SW480 (cell line): ENCODE measurements at places on chromosomes 3 and 15.
A peak's percentile ranks its signal among the peaks of the same experiment; 100 is the strongest.

DNA sequence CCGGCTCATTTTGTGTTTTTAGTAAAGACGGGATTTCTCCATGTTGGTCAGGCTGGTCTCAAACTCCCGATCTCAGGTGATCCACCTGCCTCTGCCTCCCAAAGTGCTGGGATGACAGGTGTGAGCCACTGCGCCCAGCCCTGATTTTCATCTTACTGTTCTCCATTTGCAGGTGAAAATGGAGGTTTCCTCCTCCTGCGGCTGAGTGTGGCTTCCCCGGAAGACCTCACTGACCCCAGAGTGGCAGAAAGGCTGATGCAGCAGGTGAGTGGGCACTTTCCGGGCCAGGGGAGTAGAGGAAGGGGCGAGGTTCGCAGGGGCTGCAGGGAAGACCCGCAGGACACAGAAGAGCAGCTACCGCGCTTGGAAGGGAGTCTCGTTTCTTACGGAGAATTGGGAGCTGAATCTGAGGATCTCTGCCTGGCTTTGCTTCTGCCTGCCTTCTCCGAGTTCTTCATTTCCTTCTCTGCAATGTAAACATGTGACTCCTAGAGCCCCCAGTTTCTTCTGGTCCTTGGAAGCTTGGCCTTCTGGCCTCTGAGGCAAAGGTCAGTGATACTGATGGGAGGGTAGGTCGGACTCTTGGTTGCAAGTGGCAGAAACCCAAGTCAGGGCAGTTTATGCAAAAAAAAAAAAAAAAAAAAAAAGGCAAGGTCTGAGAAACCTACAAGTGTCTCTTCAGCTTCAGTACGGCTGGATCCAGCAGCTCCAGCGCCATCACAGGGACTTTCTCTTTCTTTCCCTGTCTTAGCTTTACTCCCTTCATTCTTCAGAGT, 8.9 kb downstream of the MUC20 start:
- DNase-seq: no peak

DNA sequence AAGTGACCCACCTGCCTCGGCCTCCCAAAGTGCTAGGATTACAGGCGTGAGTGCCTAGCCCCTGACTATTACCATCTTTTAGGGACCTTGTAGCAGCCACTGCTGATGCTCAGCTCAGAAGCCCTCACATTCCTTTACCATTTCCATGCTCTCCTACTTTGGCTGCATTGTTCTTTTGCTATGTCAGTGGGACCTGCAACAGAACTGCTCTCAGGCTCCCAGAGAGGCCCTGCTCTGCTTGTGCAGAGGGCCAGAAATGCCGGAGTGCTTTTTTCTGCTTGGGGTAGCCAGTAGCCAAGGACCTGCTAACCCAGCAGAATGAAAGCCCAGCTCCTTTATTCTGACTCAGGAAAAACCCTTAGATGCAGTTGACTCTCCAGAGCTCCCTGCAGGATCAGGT, 18.3 kb upstream of the PROK2 start:
- DNase-seq: no peak

- DNase-seq: no peak
These were observed 123.0 kb upstream of the SPRED1 start for GRCh38 chr15:38129531-38130204.

- DNase-seq: no peak
These were observed 177.2 kb downstream of the LRRC3B start for GRCh38 chr3:26799679-26800317.

DNA sequence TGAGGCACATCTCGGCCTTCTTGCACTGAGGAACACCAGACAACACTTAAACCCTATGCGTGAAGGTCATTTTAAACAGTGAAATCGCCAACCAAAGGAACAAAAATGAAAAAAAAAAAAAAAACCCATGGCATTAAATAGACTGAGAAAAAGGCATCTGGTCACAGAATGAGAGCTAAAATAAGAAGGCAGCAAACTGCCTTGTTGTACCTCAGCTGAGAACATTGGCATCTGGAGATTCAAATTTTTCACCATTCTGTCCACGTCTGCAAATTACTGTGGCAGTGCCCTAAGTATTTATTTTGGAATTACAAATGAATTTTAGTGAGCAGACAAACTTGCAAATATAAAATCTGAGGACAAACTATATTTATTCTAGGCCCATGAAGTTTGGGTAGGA, 82.6 kb upstream of the POU1F1 start:
- DNase-seq: no peak

DNA sequence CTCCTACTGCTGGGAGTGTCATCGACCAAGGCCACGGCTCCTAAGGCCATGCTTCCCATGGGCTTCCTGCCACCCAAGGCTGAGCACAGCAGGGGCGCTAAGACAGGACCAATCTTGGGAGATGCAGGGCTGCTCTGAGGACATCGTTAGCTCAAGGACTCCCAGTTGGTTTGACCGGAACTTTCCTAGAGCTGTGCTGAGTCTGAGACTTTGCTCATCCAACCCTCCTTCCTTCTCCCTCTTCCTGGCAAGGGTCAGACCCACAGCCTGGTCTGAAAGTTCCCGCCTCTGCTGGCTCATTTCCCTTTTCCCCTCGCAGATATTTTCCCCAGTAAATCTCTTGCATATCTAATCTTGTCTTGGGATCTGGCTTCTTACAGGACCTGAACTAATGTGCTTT, 57.2 kb downstream of the EPHB3 start:
- no peak for DNase-seq

- DNase-seq: no peak
These were observed 2.3 kb downstream of the B4GALT4 start for GRCh38 chr3:119238363-119238762.

DNA sequence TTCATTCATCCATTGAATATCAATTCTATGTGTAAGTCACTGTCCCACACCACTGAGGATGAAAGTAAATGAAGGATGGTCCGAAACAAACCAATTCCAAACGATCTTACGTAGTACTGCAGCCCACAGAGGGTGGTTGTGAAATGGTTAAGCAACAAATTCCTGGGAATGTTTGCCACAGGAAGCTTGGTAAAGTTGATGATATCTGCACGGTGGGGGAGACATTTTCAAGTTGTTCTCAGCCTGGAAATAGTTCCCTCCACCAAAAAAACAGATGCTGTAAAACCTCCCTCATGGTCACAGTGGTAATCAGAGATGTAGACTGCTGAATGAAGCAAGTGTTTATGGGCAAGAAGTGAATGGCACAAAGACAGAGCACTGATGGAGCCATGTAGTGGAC, 35.9 kb upstream of the BNC1 start:
- no peak for DNase-seq

DNA sequence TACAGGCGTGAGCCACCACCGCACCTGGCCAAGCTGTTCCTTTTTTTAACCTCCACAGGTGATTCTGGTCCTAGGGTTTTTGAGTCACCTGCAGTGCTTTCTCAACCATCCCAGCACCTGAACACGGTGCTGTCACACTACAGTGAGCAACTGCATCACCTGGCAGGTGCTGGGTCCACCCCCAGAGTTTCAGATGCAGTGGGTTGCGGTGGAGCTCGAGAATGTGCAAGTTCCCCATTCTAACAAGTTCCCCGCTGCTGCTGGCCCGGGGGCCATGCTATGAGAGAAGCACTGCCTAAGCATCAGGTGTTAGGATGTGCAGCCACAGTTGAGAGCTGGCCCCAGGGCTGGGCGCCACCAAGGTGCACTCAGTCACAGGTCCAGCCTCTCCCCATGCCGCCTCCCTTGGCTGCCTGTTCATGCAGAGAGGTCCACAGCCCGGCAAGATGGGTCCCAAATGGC, 18.0 kb downstream of the ISG20 start:
- DNase-seq: no peak

- no peak for DNase-seq
These were observed 249.9 kb upstream of the LRTM1 start for GRCh38 chr3:55177749-55178148.

DNA sequence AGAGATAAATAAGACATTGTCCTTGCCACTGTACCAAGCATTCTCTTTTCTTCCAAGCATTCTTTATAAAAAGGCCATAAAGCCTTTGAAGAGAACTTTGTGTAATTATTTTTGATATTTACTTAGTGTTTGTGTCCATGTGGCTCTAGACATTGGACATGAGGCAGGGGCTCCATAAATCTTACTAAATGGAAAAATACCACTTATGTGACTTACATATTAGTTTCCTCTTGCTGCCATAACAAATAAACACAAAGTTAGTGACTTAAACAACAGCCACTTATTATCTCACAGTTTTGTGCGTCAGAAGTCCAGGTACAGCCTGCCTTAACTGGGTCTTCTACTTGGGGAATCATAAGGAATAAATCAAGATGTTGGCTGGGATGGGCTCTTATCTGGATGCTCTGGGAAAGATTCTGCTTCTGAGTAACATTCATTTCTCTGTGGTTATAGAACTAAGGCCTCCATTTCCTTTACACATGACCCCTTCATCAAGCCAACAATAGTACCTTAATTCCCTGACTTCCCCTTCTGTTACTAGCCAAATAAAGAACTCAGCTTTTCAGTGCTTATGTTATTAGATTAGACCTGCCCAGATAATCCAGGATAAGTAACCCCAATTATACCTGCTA, 59.9 kb upstream of the COL8A1 start:
- no peak for DNase-seq

- DNase-seq: no peak
These were observed 289 bp upstream of the TFDP2 start for GRCh38 chr3:142149673-142149992.

GRCh38 chr3:193939527-193939926, 196.4 kb upstream of the HES1 start:
- no peak for DNase-seq

DNA sequence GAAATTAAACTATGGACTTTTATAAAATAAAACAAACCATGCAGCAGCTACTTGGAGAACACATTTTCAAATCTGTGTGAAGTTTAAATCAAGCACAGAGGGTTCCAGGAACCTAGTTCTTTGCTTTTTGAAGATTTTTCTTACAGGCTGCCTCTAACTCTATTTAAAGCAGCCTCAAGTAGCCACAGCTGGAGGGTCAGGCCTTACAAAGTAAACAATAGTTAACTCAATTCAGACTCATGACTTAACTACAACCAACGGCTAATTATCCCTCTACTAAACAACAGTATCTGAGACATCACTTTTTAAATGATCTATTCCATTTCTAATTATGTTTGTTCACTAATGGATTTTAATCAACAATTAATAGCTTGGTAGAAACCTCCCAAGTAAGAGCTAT, 9.8 kb downstream of the LRIG1 start:
- DNase-seq: no peak

- no peak for DNase-seq
These were observed at the start of gene UROC1 for GRCh38 chr3:126517291-126517951. TSS of gene UROC1 (minus strand) at chr3:126517773. CDS start at chr3:126517719, 54 bp downstream.

GRCh38 chr3:188686324-188686723, 485.4 kb upstream of the TPRG1 start:
- DNase-seq: no peak

GRCh38 chr3:160225176-160226025, at the start of gene C3orf80:
TSS of gene C3orf80 (plus strand) at chr3:160225422. CDS start at chr3:160225636, 214 bp downstream.
- DNase-seq: peak; percentile 69

- DNase-seq: no peak
These were observed 18.2 kb downstream of the VGLL4 start for GRCh38 chr3:11625376-11626083.

- no peak for DNase-seq
These were observed 44.1 kb upstream of the TP63 start for GRCh38 chr3:189586941-189587663.

DNA sequence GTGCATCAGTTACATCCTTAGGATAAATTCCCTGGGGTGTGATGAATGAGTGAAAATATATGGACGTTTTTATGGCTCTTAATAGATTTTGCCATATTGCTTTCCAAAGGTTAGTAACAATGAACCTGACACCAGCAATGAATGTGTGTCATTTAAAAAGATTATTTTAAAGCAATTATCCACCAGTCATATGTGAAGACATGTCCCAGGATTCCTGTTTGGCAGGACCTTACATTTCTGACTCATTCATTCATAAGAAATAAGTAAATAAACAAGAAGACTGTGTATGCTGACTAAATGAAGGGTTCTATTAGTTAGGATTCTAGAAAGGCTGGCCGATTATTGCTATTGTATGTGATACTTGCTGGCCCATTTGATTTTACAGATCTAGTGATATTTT, 201.5 kb downstream of the SOX2 start:
- no peak for DNase-seq

- no peak for DNase-seq
These were observed 373.5 kb downstream of the SHQ1 start for GRCh38 chr3:72474775-72475174.

DNA sequence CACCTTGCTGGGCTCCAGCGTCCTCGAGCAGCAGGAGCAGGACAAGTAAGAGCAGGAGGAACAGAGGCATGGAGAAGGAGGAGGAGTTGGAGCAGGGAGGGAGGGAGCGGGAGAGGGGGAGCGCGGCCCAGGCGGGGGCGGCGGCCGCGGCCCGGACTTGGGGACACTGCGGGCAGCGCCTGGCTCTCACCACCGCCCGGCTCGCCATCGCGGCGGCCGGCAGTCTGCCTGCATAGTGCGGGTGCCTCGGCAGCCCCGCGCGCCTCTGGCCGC, 440 bp downstream of the DCBLD2 start:
- DNase-seq: peak; percentile 63

DNA sequence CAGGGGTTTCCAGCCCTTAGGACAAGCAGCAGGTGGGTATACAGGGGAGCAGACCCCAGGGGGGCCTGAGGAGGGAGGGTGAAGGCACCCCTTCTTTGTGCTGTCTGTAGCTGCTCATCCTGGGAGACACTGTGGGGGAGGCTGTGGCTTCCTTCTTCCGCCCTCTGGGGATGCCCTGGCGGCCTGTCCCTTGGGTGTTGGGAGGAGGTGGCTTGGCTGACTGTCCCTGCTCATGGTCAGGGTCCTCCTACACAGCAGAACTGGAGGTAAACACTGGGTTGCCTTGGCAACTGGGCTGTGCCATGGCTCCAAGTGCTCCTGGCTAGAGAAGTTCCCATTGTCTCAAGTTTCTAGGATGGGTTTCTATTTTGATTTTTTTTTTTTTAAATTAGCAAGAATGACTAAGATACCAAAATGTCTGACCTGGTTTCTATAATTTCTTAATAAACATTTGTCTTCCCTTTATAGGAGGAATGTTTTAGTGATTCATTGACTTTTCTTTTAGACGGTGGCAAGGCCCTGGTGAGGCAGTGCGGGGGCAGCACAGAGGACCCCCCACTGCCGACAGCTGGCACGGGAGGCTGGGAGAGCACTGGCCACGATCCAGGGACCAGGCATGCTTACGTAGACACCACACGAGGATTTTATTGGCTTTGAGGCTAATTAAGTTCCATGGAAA, 12.4 kb downstream of the KLF13 start:
- DNase-seq: no peak

DNA sequence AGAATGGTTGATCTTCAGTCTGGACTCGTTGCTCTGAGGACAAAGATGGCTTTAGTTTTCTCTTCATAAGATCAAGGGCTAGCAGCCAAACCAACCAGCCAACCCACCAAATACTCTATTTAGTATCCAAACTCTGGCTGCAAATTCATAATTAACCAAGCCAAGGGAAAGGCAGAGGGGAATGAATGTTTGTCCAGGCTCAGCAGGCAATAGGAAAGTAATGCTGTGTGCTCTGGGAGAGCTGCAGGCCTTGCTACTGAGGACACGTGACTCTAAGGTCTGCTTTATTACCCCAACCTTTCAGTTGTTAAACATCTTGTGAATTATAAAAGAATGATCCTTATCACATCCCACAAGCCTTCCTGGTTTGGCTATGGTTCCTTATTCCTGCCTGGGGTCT, 52.3 kb upstream of the GALNT15 start:
- DNase-seq: no peak

GRCh38 chr3:3631114-3631513, 168.1 kb upstream of the LRRN1 start:
- DNase-seq: no peak

GRCh38 chr3:160677459-160677881, 510 bp downstream of the ARL14 start:
- no peak for DNase-seq
